ENCODE measurements at places on chromosomes 4 and X. TPM values are rescaled to one million over a fixed set of nuclear protein-coding genes. Genes with fewer than 3 reads are reported as not detected.

Gene AASDH
- total RNA-seq = 13.1 TPM

GRCh38 chr4:52290466-52290865 is 239.4 kb downstream of the SPATA18 start:
- no peak for DNase-seq

DNA sequence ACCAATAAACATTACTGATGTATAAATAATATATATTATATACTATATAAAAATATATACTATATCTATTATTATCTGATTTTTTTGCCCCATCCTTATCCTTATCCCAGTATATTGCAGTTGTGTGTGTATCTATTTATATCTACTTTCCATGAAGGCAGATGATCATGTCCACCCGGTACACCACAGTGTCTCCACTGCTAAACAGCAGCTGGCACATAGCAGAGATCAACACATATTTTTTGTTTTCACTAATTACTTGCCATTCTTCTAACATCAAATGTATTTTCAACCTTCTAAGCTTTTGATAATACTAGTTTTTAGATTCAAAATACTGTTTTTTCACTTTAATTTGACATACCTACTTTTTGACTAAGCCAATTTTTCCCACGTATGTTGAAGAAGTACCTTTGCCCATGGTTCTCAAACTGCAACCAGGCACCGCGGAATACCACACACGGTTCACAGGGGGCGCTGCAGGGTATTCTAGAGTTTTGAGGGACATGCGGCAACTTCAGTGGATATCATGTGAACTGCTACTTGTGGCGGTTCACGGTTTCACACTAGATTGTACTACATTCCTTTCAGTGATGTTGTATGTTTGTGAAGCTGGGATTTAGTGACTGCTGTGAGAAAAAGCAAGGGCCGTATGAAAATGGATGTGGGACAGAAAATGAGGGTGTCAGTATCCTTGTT is 182.5 kb upstream of the NPY2R start:
- DNase-seq = no peak

DNA sequence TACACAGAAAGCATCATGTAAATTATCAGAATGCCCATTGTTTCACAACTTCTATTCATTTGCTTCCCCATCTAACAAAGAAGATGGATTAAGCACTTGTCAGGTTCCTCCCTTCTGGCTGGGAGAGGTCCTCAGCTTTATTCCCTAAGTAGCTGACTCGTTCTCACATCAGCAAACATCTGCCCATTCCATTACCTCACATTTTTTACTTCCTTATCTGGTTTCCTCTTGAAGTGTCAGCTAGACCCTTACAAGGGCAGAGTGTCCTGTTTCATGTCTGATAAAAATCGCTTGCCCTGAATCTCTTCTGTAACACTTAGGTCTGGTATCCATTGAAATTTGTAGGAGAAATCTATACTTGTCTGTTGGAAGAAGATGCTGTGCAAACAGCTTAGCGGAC is 34.7 kb downstream of the TMPRSS11A start:
- no peak for DNase-seq

Data from breast epithelium (tissue), 4 donors.